ENCODE measurements at places on chromosomes 7 and 10.

DNA sequence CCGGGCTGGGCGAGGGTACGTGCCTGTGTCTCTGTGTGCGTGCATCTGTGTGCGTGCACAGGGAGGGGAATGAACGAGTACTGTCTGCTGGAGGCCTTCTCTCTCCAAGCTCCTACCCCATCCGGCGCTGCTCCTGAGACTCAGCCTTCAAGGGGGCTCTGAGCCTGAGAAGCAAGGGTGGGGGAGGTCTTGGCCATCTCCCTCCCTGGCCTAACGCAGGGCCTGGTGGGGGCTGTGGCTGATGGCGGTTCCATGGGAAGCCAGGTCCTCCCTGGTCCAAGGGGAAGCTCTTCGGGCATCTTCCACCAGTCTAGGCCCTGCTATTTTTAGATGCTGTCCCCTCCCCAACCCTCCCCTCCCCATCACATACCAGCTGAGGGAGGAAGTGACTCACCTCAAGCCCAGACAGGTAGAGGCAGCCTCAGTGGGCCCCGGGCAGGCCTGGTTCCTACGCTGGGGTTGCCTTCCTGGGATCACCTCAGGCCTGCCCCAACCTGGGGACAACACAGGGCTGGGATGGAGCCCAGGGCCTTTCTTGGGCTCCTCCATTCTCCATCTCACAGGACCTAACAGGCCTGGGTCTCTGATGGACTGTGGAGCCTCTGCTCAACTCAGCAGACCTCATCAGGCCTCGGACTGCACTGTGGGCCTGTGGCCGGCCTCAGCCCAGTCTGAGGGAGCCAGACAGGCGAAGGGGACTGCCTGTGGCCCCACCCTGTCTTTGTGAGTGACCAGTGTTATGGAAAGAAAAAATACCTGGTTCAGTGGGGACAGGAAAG lies 32.2 kb downstream of the DNAJB12 start:
- no peak for DNase-seq

- DNase-seq, result no peak
These were observed 55.6 kb upstream of the SKAP2 start for GRCh38 chr7:26919906-26920493.

DNA sequence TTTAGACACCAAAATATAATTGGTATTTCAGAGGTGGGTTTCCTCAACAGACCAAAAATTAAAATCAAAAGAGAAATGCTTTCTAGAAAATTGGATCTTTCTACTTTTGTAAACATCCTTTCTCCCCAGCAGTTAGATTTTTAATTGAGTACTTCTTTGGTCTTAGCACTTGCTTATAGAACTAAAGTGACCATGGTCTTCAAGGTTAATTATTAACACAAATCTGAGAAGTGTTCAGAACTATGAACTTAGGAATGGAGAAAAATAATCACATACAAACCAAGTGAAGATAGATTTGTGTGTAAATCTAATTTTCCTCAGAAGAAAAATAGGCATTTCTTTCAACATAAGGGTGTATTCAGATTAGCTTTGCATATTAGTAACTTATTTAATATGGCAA lies 355.4 kb downstream of the ELMO1 start:
- DNase-seq, result no peak

- DNase-seq, result no peak
These were observed 104.9 kb downstream of the SPDYE5 start for GRCh38 chr7:75596727-75597614.

DNA sequence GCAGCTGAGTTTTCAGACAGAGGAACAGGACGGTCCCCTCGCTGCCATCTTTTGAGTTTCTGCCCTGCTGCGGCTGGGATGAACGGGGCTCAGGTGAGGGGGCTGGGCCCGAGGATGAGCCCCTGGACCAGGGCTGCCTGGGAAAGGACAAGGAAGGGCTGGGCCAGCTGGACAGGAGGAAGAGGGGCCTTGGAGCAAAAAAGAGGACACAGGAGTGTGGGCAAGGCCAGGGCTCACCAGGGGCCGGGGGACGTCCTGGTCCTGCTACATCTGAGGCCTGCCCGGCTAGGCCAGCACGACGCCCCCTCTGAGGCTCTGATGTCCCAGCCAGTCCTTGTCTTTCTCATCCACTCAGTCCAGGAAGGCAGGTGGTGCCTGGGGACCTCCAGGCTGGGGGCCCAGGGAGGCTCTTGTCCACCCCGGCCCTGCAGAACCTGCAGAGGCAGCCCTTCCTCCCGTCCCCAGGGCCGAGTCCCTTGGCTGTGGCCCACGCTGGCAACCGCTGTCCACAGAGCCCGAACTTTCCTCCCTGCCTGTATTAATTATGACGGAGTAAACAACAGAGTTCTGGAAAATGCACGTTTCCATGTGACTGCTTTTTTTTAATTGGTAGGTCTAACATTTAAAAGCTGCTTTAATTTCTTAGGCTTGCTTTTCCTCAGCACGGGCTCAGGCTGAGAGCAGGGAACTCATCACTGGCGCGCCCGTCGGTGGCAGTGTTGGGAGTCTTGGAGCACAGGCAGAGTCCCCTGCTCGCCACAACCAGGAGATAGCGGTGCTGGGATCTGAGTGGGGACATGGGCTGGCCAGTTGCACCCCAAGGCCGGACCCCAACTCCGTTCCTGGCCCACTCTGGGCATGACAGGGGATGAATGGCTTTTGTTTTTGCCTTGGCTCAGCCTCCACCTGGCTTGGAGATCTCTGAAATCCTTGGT lies 187.7 kb downstream of the ELFN1 start:
- no peak for DNase-seq

DNA sequence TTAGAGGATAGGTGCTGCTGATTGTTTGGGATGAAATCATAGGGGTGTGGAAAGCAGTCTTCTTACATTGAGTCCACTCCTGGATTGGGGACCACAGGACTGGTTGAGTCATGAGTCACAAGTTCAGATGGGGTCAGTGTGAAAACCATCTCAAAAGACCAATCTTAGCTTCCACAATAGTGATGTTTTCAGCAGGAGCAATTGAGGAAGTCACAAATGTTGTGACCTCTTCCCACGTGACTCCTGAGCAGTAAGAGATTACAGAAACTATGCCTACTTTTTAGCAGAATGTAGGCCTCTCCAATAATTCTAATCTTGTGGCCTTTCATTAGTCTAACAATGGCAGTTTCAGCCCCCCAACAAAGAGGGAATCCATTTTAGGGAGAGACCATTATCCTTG lies 256.9 kb upstream of the CDC14C start:
- no peak for DNase-seq

DNA sequence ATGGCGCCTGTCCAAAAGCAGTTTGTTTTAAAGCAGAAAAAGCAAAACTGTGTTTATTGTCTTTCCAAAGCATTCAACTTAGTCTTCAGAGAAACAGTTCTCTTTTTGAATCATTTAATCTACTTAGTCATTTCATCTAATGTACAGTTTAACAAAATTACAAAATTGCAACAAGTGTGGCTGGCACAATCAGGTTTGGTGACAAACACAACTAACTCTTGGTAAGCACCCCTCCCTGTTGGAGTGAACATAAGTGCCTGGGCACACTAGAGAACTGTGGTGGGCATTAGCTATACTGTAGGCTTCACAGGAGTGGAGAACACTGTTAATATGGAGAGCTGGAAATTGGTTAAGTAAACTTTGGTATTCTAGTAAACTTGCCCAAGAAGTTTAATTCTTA lies 6.9 kb downstream of the CREM start:
- DNase-seq, result no peak

DNA sequence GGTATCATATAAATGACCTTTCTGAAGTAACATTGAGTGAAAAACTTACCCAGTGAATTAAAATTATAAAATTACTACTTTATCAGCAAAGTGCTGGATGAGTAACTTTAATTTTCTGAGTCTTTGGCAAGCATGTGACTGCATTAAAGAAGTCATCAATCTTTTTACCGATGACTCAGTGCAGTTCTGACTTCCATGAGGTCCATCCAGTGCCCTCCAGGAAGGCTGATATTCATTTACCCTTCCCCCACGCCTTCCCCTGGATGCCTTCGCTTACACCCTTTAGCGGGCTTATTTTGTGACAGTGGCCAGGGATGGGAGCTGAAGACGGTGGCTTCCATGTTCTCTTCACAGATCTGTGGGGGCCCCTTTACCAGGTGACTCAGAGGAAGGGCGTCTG lies 572.9 kb upstream of the PFKP start:
- no peak for DNase-seq

DNA sequence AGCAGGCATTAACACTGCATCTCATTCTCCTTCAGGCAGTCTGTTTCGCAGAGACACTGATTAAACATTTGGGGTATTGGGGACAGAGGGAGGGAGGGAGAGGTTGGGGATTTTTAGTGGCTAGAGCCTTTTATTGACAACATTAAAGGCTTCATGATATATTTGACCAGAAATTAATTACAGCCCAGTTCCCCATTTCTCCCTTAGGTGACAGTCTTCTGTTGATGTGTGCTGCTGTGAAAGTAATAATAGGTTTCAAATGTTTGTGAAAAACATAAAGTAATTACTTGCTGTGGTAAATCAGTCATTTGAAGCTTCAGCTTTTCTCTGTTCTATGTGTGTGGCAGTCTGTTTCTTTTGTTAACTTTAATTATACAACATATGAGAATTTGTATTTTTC lies 105.3 kb upstream of the LRGUK start:
- DNase-seq, result no peak

DNA sequence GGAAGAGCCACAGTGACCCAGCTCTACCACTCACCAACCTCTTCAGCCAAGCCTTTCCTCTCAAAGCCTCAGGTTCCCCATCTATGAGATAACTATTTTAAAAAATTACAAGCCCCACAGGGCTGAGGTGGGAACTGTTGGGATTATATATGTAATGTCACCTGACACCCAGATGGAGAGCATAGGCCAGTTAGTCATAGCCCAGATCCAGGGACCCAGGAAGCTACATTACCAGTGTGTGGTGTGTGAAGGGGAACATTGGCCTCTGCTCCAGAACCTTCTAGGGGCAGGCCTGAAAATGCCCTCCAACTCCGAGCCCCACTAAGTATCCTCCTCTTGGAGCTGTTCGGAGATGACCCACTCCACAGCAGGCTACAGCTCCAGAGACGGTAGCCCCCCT lies 162.4 kb downstream of the NRF1 start:
- DNase-seq, result no peak

DNA sequence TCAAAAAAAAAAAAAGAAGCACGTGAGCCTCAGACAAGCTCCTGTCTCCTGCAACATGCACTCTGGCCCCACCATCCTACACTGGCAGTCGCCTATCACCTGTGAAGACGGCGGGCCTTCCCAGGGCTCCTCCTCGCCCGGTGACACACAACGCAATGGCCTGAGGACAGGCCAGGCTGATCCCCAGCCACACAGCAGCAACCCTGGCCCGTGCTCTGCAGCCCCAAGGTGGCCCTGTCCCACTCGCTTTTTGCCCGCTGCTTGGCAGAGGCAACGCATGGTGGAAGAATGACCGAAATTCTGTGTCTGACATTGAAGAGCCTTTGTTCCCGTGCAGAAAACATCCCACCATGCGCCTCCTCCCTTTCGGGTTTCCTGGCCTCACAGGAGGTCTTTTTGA lies 8.1 kb downstream of the RADIL start:
- DNase-seq, result no peak

DNA sequence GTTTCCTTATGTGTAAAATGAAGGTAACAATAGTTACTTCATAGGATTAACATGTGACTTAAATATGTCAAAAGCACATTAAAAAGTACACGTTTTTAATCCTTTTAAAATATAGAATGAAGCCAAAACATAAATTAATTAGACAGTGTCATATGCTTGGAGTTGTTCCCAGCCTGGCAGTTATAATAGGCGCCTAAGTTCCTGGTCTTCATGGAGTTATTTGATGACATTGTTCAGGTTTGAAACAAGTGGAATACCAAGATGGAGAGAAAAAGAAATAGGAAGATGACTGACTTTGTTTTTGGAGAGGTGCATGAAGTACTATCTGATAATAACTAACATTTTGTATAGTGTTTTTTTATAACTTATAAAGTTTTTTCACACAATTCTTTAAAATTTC lies 67.3 kb downstream of the ZNRF2 start:
- no peak for DNase-seq

- no peak for DNase-seq
These were observed 33.5 kb upstream of the TARP start for GRCh38 chr7:38306914-38307313.

GRCh38 chr10:124022066-124022465 lies 71.3 kb downstream of the CHST15 start:
- DNase-seq, result no peak

- DNase-seq, result no peak
These were observed 108.2 kb downstream of the OSBPL3 start for GRCh38 chr7:24871770-24872169.

DNA sequence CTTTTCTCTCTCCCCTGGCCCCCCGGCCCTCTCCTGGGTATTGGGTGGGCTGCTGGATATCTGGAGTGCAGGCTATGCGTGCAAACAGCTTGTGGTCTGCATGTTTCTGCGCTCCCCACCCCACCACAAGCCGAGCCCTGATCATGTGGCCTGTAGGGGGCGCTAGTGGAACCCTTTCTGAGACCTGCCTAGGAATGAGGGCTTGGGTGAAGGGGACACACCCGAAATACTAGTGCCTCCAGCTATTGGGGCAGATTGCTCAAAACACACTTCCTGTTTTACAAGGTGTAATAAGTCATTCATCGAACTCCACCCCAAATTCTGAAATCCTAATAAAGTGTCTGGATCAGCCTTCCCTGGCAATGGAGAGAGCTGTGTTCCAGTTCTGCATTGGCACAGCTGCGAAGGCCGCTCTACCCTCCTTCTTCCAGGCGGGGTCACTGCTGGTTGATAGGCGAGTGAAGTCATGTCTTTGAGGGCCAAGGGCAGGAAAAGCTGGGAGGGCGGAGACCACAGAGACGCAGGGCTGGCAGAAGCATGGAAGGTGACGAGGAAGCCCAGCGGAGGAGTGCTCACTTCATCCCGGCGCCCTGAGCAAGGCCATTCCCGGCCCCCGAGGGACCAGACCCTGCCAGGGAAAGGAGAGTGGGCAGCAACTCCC lies 19.8 kb upstream of the PRRT4 start:
- no peak for DNase-seq

GRCh38 chr7:113521468-113521867 lies 397.3 kb downstream of the PPP1R3A start:
- no peak for DNase-seq

GRCh38 chr10:11042357-11042756 lies 24.7 kb downstream of the CELF2 start:
- no peak for DNase-seq

DNA sequence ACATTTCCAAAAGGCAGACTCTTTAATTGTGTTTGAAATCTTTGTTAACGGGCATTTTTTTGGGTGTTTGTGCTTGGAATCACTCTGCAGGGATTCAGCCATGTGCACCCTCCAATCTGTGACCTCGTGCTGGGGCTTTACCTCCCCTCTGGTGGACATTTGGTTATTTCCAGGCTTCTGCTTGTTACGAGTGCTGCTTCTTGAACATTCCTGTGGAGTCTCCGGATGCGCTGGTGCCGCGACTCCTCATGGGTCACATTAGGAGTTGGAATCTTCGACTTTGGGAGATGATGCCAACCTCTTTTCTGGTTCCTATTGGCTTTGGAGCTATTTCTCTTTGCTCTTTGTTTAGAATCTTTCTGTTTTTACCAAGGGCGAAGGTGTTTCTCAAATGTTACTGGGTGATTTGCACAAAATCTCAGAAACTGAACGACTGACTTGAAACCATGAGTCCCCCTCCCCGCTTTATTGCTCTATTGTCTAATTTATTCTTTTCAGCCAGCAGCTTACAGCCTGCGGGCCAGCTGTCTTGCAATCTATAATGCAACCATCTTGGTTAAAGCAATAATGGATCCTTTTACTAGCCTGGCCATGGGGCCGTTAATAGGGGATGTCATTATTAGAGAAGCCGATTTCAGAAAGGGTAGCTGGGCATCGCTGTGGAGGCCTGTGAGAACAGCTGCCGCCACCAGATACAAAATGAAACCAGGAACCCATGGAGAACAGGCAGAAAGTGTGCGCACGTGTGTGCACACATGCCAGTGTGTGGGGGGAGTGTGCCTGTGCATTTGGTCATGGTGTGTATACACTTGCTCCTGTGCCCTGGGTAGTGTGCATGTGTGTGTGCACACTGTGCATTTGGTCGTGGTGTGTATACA lies 9.9 kb upstream of the DPYSL4 start:
- DNase-seq, result no peak

Measured in hypothalamus (tissue), 51 donors.